GM18507 (cell line): ENCODE measurements at places on chromosomes 5 and 9.

GRCh38 chr5:141512911-141513626 is 24.2 kb downstream of the PCDHGC5 start:
- no peak for DNase-seq

GRCh38 chr5:178793151-178793550 is 62.7 kb upstream of the ZNF354A start:
- no peak for DNase-seq

DNA sequence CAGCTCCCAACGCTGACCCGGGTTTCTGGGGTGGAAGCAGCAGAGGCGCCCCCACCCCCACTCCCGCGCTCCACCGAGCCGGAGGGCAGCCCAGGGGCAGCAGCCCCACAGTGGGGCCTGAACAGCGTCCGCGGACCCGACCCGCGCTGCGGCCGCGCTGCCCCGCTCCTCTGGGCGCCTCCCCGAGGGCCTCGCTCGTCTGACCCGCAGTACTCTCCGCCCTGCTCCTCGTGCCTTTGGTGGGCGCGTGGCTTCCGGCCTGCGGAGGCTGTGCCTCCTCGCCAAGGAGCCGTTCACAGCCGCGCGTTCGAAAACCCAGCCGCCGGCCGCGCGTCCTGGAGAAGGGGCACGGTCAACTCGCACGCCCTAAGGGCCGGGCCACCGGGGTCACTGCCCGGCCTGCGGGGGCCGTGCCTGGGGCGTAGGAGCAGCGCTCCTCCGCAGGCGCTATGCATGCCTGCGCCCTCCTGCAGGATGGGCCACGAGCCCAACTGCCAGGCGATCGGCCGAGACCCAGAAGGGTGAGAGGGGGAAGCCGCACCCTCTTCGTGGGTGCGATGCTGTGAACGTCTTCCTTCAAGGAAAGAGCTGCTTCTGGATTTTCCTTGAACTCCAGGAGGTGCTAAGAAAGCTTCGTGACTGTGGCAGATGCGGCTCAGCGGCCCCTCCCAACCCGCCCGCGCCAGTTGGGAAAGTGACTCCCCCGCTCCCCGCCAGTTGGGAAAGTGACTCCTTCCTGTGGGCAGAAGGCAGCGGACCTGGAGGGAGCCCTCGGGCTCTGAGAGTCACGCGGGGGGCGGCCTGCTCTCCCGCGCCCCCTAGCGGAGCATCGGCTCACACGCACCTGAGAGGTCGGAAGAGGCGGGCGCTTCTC is 82.7 kb downstream of the HSD17B3 start:
- peak; percentile 23 for DNase-seq

- peak; percentile 26 for DNase-seq
These were observed 82.3 kb downstream of the MACIR start for GRCh38 chr5:103340717-103341388.
